ENCODE measurements at places on chromosomes 11 and 22.

DNA sequence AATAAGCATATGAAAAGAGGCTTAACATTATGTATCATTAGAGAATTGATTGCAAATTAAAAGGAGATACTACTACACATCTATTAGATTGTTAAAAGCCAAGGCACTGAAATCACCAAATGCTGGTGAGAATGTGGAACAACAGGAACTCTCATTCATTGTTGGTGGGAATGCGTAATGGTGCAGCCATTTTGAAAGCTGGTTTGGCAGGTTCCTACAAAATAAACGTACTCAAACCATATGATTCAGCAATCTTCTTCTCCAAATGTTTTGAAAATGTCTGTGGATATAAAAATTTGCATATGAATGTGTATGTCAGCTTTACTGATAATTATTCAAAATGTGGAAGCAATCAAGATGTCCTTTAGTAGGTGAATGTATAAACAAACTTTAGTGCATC, 176.4 kb upstream of the PLET1 start:
- DNase-seq = no peak

DNA sequence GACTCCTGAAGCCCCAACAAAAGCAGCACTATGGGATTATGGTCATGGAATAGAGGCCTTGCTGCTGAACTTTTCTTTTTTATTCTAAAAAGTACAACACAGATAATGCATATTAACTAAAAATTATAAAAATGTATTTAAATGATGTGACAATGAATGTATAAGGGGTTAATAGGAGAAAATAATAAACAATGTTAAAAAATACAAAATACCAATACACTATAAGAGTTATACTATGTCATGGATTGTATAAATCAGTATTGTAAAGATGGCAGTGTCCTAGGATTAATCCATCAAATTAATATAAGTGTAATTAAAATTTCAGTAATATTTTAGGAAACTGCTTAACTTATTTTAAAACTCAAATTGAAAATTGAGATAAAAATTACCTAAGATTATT, 58.3 kb upstream of the TOP3B start:
- no peak for DNase-seq

- peak; percentile 75 for DNase-seq
Measured at GRCh38 chr11:115672999-115673411, 168.8 kb upstream of the CADM1 start.

- no peak for DNase-seq
Measured at GRCh38 chr11:36363361-36364268, 67.5 kb downstream of the PRR5L start.

DNA sequence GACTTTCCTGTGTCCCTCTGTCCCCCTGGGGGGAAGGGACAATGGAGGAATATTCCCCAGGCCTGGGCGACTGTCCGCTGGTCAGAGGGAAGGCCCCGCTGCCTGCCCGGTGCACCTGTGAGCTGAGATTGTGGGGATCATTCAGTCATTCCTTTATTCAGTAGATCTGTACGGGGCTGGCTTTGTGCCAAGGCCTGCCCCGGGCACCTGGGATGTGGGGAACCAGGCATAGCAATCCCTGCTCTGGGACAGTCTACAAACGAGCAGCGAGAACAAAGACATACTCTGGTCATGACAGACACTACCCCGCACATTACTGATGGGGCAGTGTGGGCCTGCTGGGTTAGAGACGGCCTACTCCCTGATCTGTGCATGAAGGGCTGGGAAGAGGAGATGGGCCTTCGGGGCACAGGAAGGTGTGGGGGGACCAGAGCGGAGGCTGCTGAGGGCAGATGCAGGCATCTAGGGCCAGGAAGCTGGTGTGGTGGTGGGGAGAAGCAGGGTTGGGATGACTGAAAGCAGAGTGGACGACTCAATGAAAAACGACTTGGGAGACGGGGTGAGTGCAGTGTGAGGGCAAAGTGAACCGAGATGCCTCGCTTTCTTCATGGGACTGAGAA, 1.8 kb upstream of the MYO7A start:
- DNase-seq = no peak

DNA sequence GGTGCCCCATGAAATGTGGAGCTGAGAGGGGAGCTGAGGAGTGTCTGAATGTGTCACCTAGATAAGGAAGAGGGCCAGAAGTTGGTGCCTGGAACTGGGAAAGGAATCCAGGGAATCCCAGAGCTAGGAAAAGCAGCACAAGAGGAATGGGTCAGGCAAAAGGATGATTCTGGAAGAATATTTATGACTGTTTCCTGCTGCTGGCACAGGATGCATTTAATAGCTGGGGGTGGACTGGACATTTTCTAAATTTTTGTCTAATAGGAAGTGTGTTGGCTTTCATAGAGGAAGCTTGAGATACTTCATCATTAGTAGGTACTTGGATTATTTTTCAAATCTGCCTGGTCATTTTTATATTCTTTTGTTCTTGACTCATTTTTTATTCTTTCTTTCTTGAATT, 17.4 kb upstream of the MRGPRX2 start:
- no peak for DNase-seq

- DNase-seq = no peak
Measured at GRCh38 chr11:83471831-83472727, 185.9 kb upstream of the CCDC90B start.

- no peak for DNase-seq
Measured at GRCh38 chr11:37465221-37465620, 867.2 kb upstream of the RAG2 start.

- DNase-seq = peak; percentile 22
Measured at GRCh38 chr11:127996825-127997224, 590.5 kb downstream of the ETS1 start.

DNA sequence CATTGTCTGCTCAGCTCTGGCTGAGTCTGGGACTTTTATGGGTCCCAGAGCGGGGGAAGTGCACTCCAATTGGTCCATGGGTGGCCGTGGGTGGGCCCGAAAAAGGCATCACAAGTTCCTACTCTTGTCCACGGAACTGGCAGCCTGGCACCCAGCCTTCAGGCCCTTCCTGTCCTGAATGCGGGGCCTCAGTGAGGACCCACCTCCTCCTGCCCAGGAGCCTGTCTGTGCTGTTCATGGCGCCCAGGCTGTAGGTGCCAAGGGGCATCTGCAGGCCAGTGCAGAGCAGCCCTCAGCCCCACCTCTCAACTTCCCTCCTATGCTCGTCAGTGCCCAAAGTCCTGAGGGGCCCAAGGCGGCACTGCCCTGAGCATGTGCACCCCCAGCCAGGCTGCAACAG, 411.7 kb upstream of the KIRREL3 start:
- no peak for DNase-seq

- no peak for DNase-seq
Measured at GRCh38 chr22:39627865-39628562, 57.5 kb downstream of the CACNA1I start.

DNA sequence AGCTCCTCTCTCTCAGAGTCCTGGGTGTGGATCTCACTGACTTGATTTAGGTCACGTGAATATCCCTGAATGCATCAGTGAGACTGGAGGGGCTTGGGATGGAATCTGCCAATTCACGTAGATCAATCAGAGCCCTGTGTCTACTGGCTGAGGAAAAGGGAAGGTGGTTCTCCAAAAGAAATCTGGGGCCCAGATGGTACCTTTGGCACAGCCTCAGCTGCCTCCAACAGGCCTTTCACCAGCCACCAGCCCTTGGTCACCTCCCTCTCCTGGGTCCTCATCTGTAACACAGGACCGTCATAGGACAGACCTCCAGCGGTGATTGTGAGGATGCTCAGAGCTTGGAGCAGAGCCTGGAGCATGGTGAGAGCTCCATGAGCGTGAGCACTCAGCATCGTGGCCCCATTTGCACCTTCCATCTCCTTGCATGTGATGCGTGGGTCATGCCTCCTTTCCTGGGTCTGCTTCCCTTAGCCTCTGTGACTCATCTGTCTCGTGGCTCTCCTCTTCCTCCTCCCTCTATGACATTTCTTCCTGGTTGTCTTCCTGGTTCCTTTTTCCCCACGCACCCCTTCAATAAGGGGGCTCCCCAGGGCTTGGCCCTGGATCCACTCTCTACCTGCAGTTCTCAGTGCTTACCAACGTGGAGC, 7.5 kb upstream of the MIEF1 start:
- no peak for DNase-seq

GRCh38 chr11:25350899-25351803, 854.3 kb downstream of the LUZP2 start:
- no peak for DNase-seq

DNA sequence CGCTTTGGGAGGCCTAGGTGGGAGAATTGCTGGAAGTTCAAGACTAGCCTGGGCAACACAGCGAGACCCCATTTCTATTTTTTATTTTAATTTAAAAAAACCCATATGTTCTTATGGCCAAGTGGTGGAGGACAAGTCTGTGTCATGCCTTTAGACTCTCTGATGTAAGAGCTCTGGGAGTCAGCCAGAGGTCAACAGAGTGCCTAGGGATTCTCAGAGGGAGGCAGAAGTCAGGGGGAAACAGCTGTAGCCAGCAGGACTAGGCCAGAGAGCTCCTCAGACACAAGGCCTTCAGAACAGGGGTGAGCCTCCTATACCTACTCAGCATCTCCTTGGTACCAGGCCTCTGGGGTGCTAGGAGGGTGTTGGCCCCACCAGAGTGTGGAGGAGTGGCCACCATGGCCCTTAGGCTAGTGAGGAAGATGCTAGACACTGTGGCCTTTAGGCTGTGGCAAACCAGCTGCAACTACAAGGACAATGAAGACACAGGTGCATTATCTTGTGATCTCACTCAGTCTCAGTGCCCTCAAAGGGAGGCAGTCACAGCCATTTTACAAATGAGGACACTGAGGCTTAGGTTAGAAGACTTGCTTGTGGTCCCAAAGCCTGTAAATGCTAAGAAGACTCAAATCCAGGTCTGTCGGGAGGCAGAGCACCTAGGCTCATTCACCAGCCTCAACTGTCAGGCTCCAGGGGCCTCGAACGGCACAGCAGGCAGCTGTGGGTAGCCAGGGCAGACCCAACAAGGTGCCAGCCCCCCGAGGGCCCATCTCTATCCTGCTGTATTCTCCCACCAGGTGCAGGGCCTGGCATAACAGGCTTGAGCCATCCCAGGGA, 5.0 kb downstream of the ZP1 start:
- no peak for DNase-seq

GRCh38 chr11:120112174-120112796, 25.6 kb downstream of the TRIM29 start:
- no peak for DNase-seq

GRCh38 chr11:95230810-95231126, 234 bp downstream of the SESN3 start:
- DNase-seq = no peak

DNA sequence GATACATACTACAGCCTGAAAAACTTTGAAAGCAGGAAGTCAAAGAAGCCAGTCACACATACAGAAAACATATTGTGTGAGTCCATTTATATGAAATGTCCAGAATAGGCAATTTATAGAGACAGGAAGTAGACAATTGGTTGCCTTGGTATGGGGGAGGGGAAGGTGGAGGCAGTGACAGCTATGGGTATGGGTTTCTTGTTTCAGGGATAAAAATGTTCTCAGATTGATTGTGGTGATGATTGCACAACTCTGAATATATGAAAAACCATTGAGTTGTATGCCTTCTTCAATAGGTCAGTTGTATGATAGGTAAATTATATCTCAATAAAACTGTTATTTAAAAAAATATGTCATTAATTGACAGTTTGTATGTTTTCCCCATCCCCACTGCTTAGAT, 137.6 kb downstream of the SNX19 start:
- no peak for DNase-seq

- DNase-seq = no peak
Measured at GRCh38 chr11:68081691-68082090, 39.5 kb downstream of the CHKA start.

- peak; percentile 6 for DNase-seq
Measured at GRCh38 chr11:34052608-34053160, 1.2 kb downstream of the CAPRIN1 start.

DNA sequence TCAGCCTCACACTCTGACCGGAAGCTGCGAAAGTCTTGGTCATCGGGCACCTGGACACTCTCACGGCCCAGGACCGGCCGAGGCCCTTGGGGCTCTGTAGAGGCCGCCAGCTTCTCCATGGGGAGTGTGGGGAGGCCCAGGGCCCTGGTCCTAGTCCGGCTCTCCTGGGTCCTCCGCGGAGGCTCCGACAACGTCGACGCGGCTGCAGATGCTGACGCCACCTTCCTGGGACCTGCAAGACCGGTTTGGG, 12.9 kb downstream of the STARD10 start:
- no peak for DNase-seq

GRCh38 chr11:11844272-11844671, 2.5 kb downstream of the USP47 start:
- no peak for DNase-seq

- peak; percentile 68 for DNase-seq
Measured at GRCh38 chr22:38881997-38882879, 10.2 kb upstream of the CBX6 start.

DNA sequence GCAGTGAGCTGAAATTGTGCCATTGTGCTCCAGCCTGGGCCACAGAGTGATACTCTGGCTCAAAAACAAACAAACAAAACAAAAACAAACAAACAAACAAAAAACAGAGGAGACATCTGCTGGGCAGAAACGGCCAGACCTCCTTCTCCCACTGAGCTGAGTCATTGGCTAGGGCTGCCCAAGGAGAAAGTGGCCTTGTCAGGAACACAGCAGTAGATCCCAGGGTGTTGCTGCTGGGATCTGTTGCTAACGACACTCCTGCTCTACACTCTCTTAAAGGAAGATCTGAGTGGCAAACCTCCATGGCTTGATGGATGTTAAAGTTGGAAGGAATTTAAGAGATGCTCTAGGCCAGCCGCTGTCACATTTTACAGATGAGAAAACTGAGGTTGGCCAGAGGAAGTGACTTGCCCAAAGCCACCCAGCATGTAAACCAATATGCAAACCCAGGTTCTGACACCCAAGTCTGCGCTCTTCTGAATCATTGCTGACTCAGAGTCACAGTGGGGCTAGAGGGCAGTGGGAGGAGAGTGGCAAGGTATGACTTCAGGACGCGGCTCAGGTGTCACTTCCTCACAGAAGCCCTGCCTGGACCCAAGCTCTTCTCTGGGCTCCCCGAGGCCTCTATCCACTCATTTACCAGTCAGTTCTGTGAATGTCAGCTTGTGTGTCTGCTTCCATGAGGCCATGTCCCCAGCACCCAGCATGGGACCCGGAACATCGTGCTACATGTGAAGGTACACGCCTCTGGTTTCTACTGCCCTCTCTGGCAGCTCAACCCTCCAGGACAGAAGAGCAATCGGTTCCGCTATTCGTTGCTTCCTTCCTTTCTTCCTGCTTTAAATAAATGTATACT, 11.3 kb upstream of the GDPD5 start:
- DNase-seq = no peak

DNA sequence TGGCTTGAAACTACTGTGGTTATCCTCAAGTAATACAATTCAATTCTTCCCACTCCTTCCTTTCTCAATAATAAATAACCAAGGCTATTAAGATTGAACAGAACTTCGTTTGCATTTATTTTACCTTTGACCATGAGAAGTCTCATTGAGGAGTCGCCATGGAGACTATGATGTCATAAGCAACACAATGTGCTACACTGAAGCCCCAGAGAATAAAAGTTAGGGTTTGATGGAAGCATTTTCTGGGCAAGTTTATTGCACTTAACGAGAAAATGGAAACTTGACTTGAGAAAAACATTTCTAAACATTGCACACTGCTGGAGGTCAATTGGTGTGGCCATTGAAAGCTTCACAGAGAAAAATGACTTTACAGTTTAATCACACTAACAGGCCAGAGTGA, 121.5 kb downstream of the FAM76B start:
- no peak for DNase-seq

Measured in AG08396 (cell line).